Heart right ventricle (tissue), 16 donors: ENCODE measurements at places on chromosomes 4 and X. TPM values are rescaled to one million over a fixed set of nuclear protein-coding genes. Genes with fewer than 3 reads are reported as not detected.

The SPANXB1 gene
- not detected for polyA plus RNA-seq

The SORBS2 gene
- 175 TPM for polyA plus RNA-seq

The MXD4 gene
- 82.2 TPM for polyA plus RNA-seq

GRCh38 chr4:3701736-3702560 is 64.2 kb upstream of the ADRA2C start:
- no peak overlapping the region for H3K4me3 ChIP-seq
- H3K27me3 ChIP-seq = peaks cover 71% of the 10 kb centered on the region

GRCh38 chr4:3765271-3766035 is 732 bp upstream of the ADRA2C start:
- peaks cover 56% of the 10 kb centered on the region for H3K27me3 ChIP-seq
- DNase-seq = peak; percentile 20
- H3K36me3 ChIP-seq = no peaks in the 10 kb centered on the region
- H3K4me1 ChIP-seq = no peaks in the 10 kb centered on the region
- peak overlapping the region; percentile 53 for H3K4me3 ChIP-seq

GRCh38 chr4:38510201-38510600 is 153.8 kb upstream of the KLF3 start:
- no peak for DNase-seq
- no peaks in the 10 kb centered on the region for H3K4me1 ChIP-seq
- H3K36me3 ChIP-seq = no peaks in the 10 kb centered on the region
- H3K27ac ChIP-seq = no peak overlapping the region
- no peaks in the 10 kb centered on the region for H3K27me3 ChIP-seq
- H3K4me3 ChIP-seq = no peak overlapping the region

DNA sequence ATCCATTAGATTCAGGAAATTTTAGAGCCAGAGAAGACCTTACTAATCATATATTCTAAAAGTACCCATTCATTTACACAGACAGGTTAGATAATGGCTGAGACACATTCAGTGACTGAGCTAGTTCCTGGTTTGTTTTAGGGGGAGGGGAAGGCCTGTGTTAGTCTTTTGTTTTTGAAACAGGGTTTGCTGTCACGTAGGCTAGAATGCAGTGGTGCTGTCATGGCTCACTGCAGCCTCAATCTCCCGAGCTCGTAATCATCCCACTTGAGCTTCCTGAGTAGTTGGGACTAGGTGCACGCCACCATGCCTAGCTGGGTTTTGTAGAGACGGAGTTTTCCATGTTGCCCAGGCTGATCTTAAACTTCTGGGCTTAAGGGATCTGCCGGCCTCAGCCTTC is 10.1 kb downstream of the RBPJ start:
- H3K27me3 ChIP-seq = no peaks in the 10 kb centered on the region
- H3K27ac ChIP-seq = no peak overlapping the region
- no peaks in the 10 kb centered on the region for H3K36me3 ChIP-seq
- no peak for DNase-seq
- H3K4me1 ChIP-seq = peaks cover 26% of the 10 kb centered on the region

DNA sequence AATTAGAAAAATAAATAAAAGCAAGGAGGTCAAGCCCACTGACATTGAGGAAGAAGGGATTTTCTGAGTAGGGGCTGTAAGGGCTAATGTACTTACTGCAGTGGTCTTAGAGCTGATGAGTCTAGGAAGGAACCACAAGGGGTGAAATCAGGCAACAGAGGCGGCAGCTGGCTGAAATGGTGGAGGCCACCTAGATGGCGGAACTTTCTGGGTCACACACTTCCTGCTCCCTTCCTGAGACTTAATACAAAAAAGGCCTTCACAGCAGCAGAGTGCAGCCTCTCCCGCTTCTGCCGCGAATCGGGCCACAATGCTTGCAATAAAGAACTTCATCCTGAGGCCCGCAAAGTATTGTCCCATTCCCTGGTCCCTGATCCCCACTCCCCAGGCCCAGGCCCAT is 15.4 kb downstream of the SNX12 start:
- H3K27ac ChIP-seq = no peak overlapping the region
- DNase-seq = no peak
- H3K36me3 ChIP-seq = no peaks in the 10 kb centered on the region
- H3K4me3 ChIP-seq = no peak overlapping the region
- no peaks in the 10 kb centered on the region for H3K4me1 ChIP-seq
- H3K27me3 ChIP-seq = no peaks in the 10 kb centered on the region

- no peaks in the 10 kb centered on the region for H3K4me1 ChIP-seq
- H3K36me3 ChIP-seq = no peaks in the 10 kb centered on the region
- H3K4me3 ChIP-seq = no peak overlapping the region
- H3K27ac ChIP-seq = no peak overlapping the region
- no peaks in the 10 kb centered on the region for H3K27me3 ChIP-seq
- DNase-seq = no peak
Observed at GRCh38 chr4:178215763-178216162, 773.5 kb upstream of the AGA start.

DNA sequence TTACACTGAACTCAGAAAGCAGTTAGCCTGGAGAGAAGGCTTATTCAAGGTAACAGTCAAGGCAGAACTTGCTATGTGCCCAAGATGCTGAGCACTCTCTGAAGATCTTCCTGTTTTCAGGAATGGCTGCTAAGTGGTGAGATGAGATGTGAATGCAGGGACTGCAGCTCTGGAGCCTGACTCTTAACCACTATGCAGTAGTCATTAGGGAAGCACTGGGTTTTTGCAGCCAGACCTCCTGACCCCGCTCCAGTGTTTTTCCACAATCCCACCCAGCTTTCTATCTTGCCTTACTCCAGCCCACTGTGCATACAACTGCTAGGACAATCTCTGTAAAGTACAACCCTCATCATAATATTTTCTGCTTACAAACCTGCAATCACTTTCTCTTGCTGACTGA is 95.2 kb upstream of the LNX1 start:
- H3K36me3 ChIP-seq = no peaks in the 10 kb centered on the region
- DNase-seq = no peak
- no peak overlapping the region for H3K4me3 ChIP-seq
- peaks cover 5% of the 10 kb centered on the region for H3K27me3 ChIP-seq
- H3K4me1 ChIP-seq = no peaks in the 10 kb centered on the region

DNA sequence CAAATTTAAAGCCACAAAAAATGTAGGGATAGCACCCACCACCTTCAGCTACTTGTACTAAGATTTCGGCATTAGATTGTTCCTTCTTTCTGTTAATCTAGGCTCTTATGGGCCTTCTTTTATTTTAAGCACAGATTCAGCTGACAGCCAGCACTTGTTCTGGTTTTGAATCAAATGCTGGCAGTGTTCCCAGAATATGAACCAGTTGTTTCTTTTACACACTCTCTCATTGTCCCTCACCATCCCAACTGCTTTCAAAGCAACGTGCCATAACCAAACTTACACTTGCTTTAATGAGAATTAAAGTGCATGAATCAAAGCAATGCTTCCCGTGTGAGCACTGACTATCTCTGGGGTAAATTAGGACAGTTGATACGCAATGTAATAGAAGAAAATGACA is 744.5 kb upstream of the FAM241A start:
- H3K4me1 ChIP-seq = peaks cover 16% of the 10 kb centered on the region
- no peaks in the 10 kb centered on the region for H3K36me3 ChIP-seq
- peak; percentile 46 for DNase-seq
- no peaks in the 10 kb centered on the region for H3K27me3 ChIP-seq
- no peak overlapping the region for H3K4me3 ChIP-seq
- no peak overlapping the region for H3K27ac ChIP-seq

GRCh38 chr4:186666750-186667149 is 56.9 kb downstream of the FAT1 start:
- no peaks in the 10 kb centered on the region for H3K27me3 ChIP-seq
- no peaks in the 10 kb centered on the region for H3K4me1 ChIP-seq
- H3K27ac ChIP-seq = no peak overlapping the region
- no peak overlapping the region for H3K4me3 ChIP-seq
- DNase-seq = no peak

- H3K4me1 ChIP-seq = peaks cover 31% of the 10 kb centered on the region
- DNase-seq = peak; percentile 68
- no peaks in the 10 kb centered on the region for H3K36me3 ChIP-seq
- H3K27me3 ChIP-seq = no peaks in the 10 kb centered on the region
- peak overlapping the region; percentile 50 for H3K27ac ChIP-seq
Observed at GRCh38 chr4:87679449-87680169, 29.5 kb downstream of the DMP1 start.

- peaks cover 61% of the 10 kb centered on the region for H3K27me3 ChIP-seq
- no peak for DNase-seq
- H3K27ac ChIP-seq = no peak overlapping the region
- H3K36me3 ChIP-seq = no peaks in the 10 kb centered on the region
- H3K4me3 ChIP-seq = no peak overlapping the region
Observed at GRCh38 chrX:25028726-25029125, 13.0 kb upstream of the ARX start.

DNA sequence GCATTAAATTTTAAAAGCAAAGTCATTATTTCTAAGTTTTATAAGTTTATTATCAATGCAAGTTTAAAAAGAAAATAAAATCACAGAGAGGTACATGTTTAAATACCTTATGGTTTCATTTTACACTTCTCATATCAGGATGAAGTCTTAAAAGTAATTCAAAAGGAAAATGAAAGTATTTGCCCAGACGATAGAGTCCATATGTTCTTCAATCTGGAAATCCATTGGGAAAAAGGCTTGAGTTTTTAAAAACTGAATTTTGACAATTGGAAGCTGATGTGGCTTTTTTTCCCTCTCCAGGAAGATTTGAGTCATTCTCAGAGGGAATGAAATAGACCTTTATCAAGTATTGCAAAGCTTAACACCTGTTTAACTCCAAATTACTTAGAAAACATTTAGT is 37.1 kb downstream of the MAB21L2 start:
- no peak overlapping the region for H3K27ac ChIP-seq
- H3K27me3 ChIP-seq = no peaks in the 10 kb centered on the region
- no peaks in the 10 kb centered on the region for H3K4me1 ChIP-seq
- no peak overlapping the region for H3K4me3 ChIP-seq

- H3K4me1 ChIP-seq = peaks cover 4% of the 10 kb centered on the region
- no peak overlapping the region for H3K4me3 ChIP-seq
- no peak overlapping the region for H3K27ac ChIP-seq
- DNase-seq = no peak
- no peaks in the 10 kb centered on the region for H3K36me3 ChIP-seq
Observed at GRCh38 chrX:107850422-107850765, 24.7 kb downstream of the MID2 start.

DNA sequence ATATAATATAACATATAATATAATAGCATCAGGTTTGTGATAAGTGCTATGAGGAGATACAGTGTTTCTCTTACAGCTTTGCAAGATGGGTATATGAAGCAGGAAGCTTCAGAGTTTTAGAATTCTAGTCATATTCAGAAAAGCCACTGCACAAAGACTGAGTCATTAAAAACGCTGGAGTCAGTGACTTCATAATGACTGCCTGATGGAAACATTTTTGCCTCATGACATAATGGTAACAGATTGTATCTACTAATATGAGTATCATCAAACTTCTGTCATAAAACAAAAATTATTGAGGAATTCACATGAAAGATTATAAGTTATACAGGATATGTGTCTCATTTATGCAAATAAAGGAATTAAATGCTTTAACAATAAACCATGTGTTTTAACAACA is 46.8 kb downstream of the EPHA5 start:
- H3K4me3 ChIP-seq = no peak overlapping the region
- no peaks in the 10 kb centered on the region for H3K4me1 ChIP-seq
- H3K27me3 ChIP-seq = no peaks in the 10 kb centered on the region
- no peak overlapping the region for H3K27ac ChIP-seq
- no peak for DNase-seq
- H3K36me3 ChIP-seq = no peaks in the 10 kb centered on the region

DNA sequence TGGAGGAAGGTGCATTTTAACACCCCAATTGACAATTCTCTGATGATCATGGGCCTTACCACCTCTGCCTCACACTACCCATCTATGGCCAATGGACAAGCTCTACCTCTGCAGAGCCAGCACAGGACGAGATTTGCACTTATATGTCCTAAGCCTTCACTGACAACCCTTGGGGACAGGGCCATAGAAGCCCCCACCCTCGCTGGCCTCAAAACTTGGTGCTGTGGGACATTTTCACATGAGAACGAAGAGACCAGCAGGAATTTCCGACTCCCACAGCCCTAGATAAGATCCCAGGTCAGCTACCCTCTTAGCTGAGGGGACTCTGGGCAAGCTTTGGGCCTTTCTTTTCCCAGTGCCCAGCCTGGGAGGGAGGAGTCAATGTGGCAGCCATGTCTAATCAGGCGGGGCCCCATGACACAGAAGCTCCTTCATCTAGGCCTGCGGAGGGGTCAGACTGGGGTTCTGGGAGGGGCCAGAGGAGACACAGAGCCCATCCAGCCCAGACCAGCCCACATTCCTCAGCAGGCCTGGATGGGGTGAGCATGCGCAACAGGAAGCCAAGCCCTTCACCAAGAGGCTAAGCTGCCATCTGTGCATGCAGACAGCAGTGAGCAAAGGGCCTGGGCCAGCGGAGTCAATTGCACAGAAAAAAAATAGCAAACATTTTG is 12.1 kb downstream of the PJA1 start:
- H3K27ac ChIP-seq = no peak overlapping the region
- H3K27me3 ChIP-seq = no peaks in the 10 kb centered on the region
- DNase-seq = no peak
- no peak overlapping the region for H3K4me3 ChIP-seq
- H3K36me3 ChIP-seq = no peaks in the 10 kb centered on the region

- H3K4me3 ChIP-seq = no peak overlapping the region
- H3K27ac ChIP-seq = no peak overlapping the region
- H3K36me3 ChIP-seq = no peaks in the 10 kb centered on the region
- H3K4me1 ChIP-seq = no peaks in the 10 kb centered on the region
- no peaks in the 10 kb centered on the region for H3K27me3 ChIP-seq
- DNase-seq = no peak
Observed at GRCh38 chr4:25666031-25666630, 10.5 kb downstream of the SLC34A2 start.

DNA sequence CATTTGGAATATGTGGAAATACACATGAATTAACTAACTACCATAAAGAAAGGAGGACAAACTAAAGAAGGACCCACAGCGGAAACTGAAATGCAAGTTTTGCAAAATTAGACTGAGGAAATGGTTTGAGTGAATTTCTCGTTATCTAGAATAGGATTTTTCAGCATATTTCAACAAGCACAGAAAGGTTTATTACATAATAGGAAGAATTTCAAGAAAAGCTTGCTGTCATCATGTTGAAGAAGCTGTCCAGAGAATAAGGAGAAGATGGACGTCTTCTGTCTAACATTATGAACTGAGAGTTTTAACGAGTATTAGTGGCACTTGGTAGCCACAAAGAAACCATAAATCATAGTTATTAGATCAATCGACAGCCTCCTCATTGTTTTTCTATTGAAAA is 45.0 kb downstream of the TEC start:
- no peaks in the 10 kb centered on the region for H3K27me3 ChIP-seq
- DNase-seq = no peak
- H3K27ac ChIP-seq = peak overlapping the region; percentile 56
